ENCODE measurements at places on chromosomes 12 and 14.

DNA sequence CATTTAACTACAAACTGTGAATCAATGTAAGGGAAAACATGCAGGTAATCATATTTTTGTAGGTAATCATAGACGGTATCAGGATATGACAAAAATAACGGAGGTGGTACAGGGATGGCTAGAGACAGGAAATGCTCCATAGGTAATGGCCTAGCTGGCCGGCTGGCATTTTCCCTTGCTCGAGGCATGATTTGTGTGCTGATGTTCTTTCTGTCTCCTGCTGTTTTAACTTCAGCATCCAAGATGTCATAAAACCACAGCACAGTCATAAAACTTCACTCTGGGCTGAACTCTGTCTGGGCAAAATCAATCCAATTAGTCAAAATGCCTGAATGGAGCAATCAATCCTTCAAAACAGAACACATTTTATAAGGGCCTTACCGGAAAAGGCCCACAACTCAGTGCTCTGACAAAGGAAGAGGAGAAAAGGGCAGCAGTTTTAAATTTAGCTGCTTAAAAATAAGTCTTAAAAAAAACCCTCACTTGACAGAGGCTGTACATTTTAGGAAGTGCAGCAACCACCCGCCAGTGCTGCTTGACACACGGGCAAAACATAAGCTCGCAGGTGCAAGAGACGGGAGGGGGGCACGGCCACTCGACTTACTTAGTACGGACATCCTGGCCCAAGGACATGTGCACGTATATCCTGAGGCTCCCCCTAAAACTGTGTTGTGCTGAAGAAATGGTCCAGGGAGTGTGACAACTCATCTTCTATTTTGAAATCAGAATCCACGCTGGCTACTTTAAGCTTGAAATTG, 40.5 kb upstream of the GPR68 start:
- DNase-seq = no peak

- DNase-seq = no peak
Measured at GRCh38 chr12:109786799-109787198, 46.4 kb downstream of the TRPV4 start.

- DNase-seq = no peak
Measured at GRCh38 chr12:43222796-43223195, 329.2 kb downstream of the ADAMTS20 start.

DNA sequence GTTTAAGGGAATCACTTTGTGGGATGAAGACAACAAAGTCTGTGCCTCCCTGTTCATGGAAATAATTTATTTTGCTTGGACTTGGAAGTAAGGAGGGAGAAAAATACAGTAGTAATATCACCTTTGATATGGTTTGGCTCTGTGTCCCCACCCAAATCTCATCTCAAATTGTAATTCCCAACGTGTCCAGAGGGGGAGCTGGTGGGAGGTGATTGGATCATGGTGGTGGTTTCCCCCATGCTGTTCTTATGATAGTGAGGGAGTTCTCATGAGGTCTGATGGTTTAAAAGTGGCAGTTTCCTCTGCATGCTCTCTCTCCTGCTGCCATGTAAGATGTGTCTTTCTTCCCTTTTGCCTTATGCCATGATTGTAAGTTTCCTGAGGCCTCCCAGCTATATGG, 460.7 kb downstream of the NOVA1 start:
- no peak for DNase-seq

GRCh38 chr12:116241157-116241759, 36.2 kb downstream of the MED13L start:
- DNase-seq = no peak

GRCh38 chr12:59115526-59115925, 195.2 kb upstream of the LRIG3 start:
- DNase-seq = no peak

- DNase-seq = peak; percentile 49
Measured at GRCh38 chr14:50344116-50344775, 32.1 kb downstream of the DMAC2L start.

- DNase-seq = no peak
Measured at GRCh38 chr14:61430066-61430757, 108.8 kb downstream of the PRKCH start.

DNA sequence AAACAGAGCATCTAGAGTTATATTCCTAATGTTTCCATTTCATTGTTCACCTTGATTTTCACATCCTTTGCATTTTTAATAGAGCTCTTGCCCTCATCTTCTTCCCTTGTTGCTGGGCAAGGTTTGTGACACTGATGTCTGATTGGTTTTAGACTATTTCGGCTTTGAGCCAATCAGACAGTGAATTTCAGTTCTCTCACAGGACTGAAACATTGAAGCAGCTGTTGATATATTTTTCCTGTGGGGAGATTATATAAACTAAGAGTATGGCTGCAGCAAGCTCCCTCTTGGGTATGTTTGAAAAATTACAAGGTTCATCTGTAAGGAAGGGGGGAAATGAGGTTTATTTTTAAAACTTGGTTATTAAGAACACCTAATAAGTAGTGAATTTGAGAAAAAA, 51.2 kb downstream of the ATF7IP start:
- DNase-seq = no peak
